ENCODE measurements at places on chromosomes 4 and X.

DNA sequence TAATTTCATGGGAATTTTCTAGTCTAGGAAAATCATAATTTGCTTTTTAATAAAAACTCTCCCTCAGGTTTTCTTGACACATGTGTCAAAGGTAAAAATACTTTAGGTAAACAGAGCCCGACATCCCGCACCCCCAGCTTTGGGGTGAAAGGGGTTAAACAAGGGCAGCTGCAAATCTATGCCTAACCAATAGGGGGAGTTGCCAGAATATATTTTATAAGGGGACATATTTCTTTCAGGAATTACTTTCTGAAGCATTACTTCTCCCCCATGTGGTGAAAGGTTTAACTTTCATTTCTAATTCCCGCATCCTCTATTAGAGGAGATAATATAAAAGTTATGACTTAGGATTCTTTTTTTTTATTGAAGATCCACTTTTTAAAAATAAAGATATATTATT is 53.9 kb upstream of the HEPH start:
- no peak for DNase-seq

DNA sequence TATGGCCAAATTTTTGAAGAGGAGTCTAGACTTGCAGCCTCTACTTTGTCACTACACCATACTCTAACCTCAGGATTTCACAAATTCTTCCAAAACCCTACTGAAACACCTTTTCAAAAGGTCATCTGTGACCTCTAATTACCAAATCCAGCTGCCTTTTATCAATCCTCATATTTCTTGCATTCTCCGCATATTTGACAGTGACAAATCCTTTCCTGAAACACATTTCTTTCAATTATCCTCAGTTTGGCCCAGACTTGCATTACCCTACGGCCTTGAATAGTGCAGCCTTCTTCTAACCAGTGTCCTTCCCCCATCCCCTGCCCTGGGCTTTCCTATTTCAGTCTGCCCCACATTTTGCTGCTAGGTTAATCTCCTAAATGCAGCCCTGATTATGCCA is 25.5 kb downstream of the MID2 start:
- DNase-seq = no peak

DNA sequence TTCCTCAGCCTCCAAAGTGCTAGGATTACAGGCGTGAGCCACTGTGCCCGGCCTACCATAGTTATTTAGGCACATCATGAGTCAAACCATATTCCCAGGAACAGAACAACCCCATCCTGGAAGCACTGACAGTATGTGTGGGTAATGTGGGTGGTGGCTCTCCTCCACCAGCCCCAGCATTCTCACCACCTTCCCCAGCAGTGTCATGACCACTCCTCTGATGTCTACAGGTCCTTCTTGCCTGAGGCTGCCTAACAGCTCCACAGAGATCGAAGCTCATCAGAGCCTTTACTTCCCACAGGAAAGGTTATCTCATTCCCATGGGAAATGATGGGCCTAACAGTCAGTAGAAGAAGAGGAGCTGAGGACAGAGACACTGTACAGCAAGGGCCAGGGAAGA is 129.5 kb upstream of the GPC4 start:
- no peak for DNase-seq

GRCh38 chr4:113433116-113433515 is 328.4 kb downstream of the CAMK2D start:
- no peak for DNase-seq

DNA sequence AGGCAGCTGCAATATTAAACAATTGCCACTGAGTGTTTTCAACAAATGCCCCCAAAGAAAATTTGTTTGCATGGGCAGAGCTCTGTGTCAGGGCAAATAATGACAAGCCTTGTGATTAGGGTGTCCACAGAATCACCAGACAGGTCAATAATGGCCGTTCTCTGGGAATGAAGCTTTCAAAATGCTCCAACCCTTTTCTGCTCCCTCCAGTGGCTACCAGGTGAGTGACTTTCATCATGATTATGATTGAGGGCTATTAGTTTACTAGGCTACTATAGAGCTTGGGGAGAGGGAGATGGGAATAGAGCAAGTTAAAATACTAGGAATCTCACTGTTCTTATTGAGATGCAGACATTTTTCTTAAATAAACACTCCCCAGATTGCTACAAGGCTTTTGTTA is 23.5 kb downstream of the IRS4 start:
- no peak for DNase-seq

DNA sequence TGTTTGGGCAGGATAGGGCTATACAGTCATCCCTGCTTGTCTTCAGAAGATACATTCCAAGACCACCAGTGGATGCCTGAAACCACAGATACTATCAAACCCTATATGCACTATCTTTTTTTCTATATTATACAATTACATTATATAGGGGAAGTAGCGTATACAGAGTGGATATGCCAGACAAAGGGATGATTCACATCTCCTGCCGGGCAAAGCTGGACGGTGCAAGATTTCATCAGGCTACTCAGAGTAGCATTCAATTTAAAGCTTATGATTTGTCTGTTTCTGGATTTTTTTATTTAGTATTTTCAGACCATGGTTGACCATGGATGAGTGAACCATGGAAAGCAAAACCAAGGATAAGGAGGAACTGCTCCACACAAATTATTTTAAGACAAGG is 7.0 kb upstream of the AMTN start:
- DNase-seq = no peak

- no peak for DNase-seq
Measured at GRCh38 chrX:42976746-42977366, 198.9 kb upstream of the PPP1R2C start.

GRCh38 chr4:183757060-183757459 is 98.0 kb downstream of the TRAPPC11 start:
- DNase-seq = no peak

GRCh38 chr4:32589853-32590252 is 1869.7 kb downstream of the PCDH7 start:
- DNase-seq = no peak

DNA sequence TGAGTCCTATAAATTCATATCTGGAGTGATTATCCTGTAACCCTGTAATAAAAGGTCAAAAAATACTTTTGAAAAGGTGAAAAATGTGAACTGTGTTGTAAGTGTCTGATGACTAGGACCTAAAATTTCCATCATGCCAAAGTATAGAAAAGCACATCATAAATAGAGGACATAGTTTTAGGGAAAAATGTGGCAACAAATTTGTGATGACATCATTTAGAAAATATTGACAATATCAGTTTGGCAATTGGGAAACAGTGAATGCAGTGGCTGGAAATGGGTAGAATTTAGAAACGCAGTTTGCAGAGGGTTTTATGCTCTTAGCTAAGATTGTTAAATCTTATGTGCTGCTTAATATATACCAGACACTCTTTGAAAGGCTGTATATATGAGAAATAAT is 1464.8 kb downstream of the RAPGEF2 start:
- no peak for DNase-seq

DNA sequence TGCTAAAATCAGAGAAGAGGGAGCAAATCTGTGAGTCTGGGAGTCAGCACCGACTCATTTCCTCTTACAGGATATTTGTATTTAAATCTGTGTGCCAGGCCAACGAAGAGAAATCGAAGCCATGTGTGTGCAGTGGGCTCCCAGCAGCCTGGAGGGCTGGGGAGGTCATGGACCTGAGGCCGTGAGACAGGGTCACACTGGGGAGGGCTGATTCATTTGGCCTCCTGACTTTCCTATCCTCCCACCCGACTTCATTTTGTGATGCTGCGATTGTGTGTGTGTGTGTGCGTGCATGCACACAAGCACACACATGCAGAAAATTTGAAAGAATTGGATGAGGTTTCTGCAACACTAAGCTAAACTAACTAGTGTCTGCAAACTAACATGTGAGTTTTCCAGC is 48.7 kb upstream of the STX18 start:
- no peak for DNase-seq

DNA sequence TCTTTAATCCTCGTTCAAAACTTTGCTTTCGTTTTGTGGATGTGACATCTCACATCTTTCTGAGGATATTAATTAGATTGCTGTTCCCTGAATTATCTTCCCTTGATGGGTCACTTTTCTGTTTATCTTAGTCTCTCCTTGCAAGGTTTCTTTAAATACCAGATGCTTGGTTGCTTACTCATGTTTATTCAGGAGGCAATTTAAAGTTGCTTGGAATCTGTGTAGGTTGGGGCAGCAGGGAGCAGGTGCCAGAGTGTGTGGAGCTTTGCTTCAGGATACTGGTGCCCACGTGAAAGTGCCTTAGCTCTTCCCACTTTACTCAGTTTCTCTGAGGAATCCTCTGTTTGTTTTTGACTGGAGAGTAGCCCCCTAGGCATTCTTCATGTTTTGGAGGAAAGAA is 24.0 kb downstream of the ANAPC4 start:
- no peak for DNase-seq

DNA sequence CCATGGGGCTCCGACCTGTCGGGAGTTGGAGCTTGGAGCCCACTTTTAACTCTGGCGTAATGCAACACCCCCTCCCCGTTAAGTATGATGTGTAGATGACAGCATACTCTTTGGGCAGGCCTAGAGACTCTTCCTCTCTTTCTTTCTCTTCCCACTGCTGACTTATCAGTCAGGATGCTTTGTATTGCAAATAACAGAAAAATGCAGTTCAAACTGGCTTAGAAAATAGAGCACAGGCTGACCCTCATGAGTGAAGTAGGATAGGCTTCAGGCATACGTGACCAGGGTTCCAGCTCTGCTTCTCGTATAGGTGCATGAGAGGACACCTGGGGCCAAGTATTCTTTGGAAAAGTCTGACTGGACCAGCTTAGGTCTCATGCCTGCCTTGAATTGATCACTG is 23.3 kb upstream of the RNF4 start:
- DNase-seq = no peak

DNA sequence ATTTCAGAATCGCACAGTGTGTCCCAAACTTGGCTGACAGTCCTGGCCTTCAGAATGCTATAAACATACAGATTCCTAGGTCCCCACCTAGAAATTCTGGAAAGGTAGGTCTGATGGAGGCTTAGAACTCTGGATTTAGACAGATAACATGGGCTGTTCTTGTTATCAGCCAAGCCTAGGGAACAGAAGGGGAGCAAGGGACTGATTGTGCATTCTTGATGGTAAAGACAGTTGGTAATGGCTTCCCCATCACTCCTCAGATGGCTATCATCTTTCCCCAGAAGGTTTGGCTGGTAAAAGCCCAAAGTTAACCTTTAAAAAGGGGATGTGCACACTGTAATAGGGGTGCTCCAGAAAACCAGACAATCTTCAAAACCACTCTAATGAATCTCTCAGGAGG is 35.7 kb downstream of the DIPK2B start:
- DNase-seq = no peak

GRCh38 chr4:23861897-23862296 is 27.9 kb downstream of the PPARGC1A start:
- no peak for DNase-seq

GRCh38 chrX:36528661-36529060 is 479.5 kb upstream of the FAM47C start:
- DNase-seq = no peak

GRCh38 chr4:26356081-26356501 is 35.3 kb downstream of the RBPJ start:
- no peak for DNase-seq

- DNase-seq = no peak
Measured at GRCh38 chr4:150080337-150080736, 2.1 kb downstream of the DCLK2 start.

- no peak for DNase-seq
Measured at GRCh38 chr4:793941-794621, 31.8 kb downstream of the CPLX1 start.

GRCh38 chr4:168070903-168071302 is 21.4 kb upstream of the ANXA10 start:
- no peak for DNase-seq

- DNase-seq = no peak
Measured at GRCh38 chrX:146243041-146243440, 425.4 kb downstream of the SLITRK2 start.

DNA sequence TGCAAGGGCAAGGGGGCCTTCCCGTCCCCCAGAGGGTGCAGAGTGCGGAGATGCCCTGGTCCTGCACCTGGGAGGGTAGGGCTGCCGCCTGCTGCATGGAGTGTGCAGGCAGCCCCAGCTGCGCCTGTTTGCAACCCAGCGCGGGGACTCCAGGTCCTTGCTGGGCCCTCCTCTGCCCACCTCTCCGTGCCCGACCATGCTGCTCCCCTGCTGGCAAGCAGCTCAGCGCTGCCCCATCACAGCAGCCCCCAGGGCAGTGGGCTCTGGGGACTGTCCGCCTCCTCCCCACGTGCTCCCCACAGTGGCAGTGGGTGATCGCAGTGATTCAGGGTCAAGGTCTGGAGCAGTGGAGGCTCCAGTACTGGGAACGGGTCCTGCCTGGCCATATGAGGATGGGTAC is 5.0 kb upstream of the FBXW7 start:
- no peak for DNase-seq

GRCh38 chr4:8205749-8206611 is 6.9 kb downstream of the SH3TC1 start:
- DNase-seq = no peak

DNA sequence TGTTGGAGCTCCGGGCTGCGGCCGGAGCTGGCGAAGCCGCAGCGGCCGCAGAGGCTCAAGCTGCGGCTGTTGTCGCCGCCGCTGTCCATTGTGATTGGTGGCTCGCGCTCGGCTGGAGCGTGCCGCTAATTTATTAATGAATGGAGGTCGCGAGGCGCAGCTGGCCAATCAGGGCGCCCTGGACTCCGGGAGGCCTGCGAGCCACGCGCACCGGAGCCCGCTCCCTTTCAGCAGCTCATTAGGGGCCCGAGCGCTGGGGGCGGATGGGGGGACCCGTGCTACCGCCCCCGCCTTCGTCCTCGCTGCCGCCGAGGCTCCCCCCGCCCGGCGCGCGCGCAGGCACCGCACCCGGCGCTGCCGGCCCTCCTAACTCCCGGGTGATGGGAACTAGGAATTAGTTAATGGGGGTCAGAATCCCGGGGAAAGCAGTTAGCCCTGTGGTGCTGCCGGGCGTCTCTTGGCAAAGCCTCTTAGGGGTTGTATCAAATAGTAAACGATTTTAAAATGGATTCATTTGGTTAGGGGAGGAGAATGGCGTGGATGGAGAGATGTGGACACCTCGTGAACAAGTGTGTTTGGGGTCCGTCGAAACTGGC is 589 bp upstream of the NEUROG2 start:
- no peak for DNase-seq

GRCh38 chr4:184620212-184620867 is 28.9 kb downstream of the CASP3 start:
- DNase-seq = no peak

GRCh38 chr4:25687773-25688172 is 32.1 kb downstream of the SLC34A2 start:
- no peak for DNase-seq

GRCh38 chrX:54271664-54272063 is 86.2 kb downstream of the WNK3 start:
- no peak for DNase-seq

DNA sequence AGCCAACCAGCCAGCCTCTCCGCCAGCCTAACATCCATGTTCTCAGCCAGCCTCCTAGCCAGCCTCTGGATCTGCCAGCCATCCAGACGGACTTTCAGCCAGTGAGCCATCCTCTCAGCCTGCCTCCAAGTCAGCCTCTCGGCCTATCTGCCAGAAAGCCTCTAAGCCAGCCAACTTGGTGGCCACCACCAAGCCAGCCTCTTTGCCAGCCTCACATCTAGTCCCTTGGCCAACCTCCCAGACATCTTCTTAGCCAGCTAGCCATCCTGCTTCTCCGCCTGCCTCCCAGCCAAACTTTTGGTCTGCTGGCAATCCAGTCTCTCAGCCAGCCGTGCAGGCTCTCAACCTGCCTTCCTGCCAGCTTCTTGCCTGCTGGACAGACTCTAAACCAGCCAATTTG is 16.4 kb upstream of the ARAP2 start:
- DNase-seq = no peak

GRCh38 chr4:145716200-145716599 is 36.3 kb downstream of the C4orf51 start:
- no peak for DNase-seq

Measured in stimulated activated CD4-positive, alpha-beta T cell treated with anti-CD3 and anti-CD28 coated beads, Interleukin-1b, Interleukin-23, amount 100 ng/mL, for 4 hours (primary cell).